GM06990 (cell line): ENCODE measurements at places on chromosomes 6 and 20.

DNA sequence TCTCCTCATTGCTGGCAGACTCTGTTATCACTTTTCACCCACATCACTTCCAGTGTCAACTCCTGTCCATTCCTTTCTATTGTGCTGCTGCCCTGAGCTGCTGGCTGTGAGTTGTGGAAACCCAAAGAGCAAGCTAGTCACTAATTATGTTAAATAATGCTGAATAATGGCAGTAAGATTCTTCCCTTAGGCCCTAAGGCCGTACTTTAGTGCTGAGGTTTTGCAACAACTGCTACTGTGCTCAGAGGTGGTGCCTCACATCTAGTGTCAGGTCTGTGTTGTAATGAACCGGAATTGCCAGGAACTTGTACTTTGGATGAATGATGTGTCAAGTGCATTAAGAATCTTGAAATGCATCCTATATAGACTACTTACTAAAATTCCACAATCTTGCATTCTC, 372.2 kb upstream of the RNF217 start:
- no peak for DNase-seq

DNA sequence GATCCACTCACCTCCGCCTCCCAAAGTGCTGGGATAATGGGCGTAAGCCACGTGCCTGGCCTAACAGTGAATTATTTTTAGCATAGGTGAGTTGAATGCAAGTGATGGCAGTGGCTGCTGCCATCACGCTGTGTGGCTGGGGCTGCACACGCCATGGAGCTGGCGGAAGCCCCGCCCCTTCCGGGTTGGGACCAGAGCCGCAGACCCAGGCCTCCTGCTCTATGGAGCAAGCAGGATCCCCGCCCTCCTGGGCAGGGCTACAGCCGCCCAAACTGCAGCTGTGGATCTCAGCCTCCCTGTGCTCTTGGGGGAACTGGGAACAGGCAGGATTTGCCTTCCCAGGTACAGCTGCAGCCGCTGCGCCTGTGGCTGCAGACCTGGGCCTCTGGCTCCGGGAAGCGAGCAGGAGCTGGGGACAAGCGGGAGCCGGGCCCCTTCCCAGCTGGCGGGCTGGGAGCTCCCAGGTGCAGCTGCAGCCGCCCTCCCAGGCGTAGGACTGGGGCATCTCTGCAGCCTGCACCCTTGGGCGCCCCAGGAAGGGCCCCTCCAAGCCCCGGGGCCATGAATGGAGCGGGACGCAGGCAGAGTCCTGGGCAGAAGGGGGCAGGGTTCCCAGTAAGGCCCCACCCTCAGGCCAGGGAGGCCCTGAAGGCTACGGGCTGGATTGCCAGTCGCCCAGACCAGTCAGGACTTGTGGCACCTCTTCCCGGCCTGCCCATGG, 30.9 kb upstream of the SLA2 start:
- no peak for DNase-seq

DNA sequence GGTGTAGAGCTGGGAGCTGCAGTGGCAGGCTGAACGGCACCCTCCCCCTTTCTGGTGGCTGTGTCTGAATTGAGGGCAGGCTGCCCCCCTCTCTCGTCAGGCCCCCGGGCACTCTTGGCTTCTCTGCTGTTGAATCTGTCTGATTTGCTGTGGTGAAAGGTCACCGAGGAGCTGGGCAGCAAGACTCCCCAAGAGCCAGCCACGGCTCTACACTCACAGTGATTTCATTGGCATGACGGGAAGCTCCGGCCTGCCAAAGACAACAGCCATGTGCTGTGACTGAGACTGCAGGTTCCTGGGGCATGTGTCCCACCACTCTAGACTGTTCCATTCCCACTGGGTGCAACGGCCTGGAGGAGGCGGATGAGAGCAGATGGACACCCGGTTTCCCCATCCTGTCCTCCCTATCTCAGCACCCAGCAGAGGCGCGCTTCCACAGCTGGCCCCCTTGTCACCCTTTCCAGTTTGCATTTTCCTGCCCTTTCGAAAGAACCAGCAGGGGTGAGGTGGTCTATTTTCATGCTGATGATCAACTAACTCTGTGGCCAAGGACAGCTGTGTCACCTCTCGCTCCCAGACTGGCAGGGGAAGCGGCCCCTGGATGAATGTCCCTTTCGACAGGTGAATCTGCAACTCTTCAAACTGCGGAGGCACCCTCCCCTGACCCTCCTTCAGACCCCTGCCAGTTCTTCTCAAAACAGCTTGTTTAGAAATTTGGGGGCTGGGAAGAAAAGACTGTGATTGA, 2.2 kb downstream of the APCDD1L start:
- no peak for DNase-seq

- DNase-seq = peak; percentile 26
Measured at GRCh38 chr6:153591159-153591558, 447.9 kb upstream of the OPRM1 start.

DNA sequence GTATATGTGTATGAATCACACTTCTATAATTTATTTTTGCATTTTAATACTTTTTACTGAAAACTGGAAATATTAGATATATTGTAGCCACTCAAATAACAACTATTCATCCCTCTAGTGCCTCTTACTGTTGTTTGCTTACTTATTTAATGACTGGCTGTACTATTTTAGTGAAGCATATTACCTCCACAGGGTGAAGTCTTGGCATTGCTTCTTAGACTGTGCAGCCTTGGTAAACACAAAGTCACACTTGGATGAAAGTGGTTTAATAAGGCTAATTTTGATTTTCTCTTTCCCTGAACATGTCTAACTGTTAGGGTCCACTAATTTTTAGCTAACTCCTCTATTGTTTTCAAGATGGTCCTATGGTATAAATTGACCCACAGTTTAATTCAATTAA, 1043.2 kb upstream of the ADGRB3 start:
- no peak for DNase-seq

DNA sequence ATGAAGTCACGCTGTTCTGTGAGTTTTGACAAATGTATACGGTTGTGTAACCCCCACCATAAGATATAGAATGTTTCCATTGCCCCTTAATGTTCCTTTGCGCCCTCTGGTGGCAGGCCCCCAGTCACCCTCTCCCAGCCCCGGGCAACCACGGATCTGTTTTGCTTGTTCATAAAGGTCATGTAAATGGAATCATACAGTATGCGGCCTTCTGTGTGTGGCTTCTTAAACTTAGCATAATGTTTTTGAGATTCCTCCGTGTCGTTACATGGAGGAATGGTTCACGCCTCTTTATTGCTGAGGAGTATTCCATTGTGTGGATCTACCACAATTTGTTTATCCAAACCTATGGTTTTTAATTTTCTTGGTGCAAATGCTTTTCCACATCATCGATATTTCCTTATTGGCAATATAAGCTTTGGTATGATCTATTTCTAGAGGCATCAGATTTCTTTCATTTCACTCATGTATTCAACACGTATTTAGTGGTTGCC, 28.4 kb downstream of the LYRM2 start:
- DNase-seq = peak; percentile 68

GRCh38 chr6:36616893-36617521, 22.8 kb downstream of the SRSF3 start:
- DNase-seq = no peak

DNA sequence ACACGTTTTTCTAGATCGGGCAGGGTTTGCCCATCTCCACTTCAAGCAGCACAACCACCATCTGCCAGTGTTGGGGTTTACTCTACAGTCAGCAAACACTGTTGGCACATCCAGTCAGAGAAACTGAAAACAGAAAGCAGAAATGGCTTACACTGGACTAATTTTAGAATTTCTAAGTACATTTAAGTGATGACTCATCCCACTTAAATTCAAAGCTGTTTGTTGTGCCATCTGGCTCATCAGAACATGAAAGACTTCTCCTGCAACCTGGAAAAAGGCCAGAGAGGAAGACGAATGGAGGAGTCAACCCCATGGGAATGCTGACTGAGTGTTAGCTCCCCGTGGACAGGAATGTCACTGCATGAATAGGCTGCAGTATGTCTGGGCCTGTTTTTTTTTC, 21.8 kb downstream of the FAM209B start:
- DNase-seq = peak; percentile 49

- DNase-seq = no peak
Measured at GRCh38 chr20:4083098-4083865, 67.9 kb upstream of the RNF24 start.

DNA sequence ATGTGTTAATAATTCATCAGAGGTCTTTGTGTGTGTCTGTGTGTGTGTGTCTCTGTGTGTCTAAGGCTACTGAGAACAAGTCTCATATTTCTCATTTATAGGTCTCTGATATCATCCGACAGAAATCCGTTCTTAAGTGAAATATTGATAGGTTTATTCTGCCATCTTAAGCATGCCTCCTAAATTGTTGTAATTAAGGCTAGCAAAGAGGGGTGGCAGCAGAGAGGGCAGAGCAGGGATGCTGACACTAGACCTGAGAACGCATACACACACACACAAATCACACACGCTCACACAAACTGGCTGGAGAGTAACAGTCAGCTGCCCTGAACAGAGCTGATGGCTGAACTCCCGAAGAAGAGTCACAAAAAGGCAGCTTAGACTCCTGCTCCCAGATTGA, 84.9 kb upstream of the LRFN2 start:
- DNase-seq = no peak

GRCh38 chr6:163613025-163613424, 198.5 kb downstream of the QKI start:
- DNase-seq = no peak

DNA sequence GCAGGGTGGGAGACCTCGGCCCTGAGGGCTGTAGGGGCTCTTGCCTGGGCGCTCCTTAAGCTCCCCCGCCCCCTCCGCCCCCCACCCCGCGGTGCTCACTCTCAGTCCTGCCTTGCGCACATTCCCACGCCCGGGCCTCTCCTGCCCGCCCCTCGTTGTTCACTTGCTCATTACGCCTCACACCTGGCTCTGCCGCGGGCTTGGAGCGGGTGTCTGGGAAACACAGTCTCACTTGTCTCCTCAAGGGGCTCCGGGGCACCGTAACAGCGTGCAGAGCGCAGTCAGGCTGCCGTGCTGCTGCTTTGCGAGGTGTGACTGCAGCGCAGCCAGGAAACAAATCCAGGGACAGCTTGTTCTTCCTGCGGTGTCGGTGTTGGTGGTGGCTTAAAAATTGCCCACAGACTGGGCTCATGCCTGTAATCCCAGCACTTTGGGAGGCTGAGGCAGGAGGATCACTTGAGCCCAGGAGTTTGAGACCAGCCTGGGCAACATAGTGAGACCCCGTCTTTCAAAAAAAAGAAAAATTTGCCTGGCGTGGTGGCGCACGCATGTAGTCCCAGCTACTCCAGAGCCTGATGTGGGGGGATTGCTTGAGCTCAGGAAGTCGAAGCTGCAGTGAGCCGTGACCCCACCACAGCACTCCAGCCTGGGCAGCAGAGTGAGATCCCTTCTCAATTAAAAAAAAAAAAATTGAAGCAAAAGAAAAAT, 4.6 kb downstream of the NPBWR2 start:
- no peak for DNase-seq

DNA sequence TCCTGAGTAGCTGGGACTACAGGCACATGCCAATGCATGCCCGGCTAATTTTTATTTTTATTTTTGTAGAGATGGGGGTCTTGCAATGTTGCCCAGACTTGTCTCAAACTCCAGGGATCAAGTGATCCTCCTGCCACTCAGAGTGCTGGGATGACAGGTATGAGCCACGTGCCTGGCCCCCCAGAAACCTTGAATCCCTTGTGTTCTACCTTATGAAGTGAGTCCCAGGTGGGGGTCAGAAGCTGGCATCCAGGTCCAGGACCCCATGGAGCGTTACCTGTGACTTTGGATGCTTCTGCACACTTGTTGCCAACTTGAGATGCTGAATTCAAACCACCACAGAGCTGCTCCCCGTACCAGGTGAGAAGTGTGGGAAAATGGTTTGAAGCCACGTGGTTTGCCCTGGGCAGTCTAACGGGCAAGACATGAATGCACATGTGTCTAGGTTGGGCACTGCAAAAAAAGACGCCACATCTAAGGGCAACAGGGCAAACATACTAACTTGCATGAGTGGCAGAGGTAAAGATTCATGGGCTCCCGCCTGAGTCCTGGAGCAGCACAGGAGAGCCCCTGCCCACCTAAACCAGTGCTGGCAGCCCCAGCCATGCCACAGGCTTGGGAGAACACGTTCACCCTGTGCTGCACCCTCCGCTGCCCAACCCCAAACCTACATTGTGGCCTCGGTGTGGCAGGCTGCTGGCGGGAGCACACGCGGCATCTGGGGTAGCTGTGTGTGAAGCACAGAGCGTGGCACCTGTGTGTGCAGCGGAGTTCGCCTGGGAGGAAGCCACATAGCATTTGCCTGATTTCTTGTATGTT, 101.2 kb downstream of the JPH2 start:
- no peak for DNase-seq

DNA sequence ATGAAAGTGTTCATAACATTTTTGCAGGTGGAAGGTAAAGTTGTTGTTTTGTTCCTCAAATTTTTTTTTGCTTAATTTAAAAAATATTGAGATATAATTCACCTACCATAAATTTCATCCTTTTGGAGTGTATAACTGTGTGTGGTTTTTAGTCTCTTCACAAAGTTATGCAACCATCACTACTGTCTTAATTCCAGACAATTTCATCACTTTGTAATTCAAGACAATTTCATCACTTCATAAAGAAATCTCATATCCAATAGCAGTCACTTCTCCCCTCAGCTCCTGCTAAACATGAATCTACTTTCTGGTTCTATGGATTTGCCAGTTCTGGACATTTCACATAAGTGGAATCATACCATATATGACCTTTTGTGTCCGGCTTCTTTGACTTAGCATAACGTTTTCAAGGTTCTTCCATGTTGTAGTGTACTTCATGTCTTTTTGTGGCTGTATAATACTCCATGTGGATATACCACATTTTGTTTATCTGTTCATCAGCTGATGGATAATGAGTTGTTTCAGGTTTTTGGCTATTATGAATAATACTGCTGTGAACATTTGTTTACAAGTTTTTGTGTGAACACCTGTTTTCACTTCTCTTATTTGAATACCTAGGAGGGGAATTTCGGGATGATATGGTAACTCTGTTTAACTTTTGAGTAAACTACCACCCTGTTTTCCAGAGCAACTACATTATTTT, 18.8 kb downstream of the ZFAND3 start:
- DNase-seq = no peak

DNA sequence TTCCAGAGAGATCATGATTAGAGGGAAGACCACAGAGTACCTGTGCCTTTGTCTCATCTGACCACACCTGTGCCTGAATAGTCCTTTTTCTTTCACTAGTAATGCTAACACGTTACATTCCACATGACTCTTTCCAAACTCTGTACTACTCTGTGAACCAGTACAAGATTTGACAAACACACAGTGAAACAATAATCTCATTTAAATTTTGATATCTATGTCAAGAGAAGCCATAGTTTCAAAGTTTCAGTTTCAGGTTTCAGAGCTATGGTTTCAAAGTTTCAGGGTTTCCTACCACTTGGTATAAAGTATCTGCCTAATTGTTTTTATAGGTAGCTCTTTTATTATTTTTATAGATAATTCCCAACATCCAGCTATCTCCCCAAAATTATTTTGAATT, 62.0 kb upstream of the PHACTR2 start:
- no peak for DNase-seq

- DNase-seq = no peak
Measured at GRCh38 chr20:48164034-48164433, 378.8 kb upstream of the SULF2 start.

DNA sequence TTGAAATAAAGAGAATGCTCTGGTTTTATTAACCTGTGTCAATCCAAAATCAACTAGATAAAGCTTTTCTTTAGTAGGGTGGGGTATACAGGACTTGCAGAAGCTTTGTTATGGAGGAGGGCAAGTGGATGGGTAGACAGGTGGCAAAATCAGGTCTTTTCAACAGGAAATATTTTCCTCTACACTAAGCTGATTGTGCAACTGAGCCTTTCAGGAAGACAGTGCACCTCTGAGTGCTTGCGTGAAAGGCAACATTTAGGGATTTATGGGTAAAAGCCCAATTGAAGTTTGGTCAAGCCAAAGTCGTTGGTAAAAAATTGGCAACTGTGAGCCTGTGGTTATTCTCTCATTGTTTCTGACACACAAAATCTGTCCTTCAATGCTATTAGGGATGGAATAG, 23.8 kb upstream of the TUBB2A start:
- no peak for DNase-seq
